ENCODE measurements at places on chromosomes 1 and 21.

GRCh38 chr1:228538831-228539230 lies 51.6 kb downstream of the RNF187 start:
- no peak for DNase-seq

GRCh38 chr1:114122941-114123618 lies 30.6 kb downstream of the SYT6 start:
- no peak for DNase-seq

DNA sequence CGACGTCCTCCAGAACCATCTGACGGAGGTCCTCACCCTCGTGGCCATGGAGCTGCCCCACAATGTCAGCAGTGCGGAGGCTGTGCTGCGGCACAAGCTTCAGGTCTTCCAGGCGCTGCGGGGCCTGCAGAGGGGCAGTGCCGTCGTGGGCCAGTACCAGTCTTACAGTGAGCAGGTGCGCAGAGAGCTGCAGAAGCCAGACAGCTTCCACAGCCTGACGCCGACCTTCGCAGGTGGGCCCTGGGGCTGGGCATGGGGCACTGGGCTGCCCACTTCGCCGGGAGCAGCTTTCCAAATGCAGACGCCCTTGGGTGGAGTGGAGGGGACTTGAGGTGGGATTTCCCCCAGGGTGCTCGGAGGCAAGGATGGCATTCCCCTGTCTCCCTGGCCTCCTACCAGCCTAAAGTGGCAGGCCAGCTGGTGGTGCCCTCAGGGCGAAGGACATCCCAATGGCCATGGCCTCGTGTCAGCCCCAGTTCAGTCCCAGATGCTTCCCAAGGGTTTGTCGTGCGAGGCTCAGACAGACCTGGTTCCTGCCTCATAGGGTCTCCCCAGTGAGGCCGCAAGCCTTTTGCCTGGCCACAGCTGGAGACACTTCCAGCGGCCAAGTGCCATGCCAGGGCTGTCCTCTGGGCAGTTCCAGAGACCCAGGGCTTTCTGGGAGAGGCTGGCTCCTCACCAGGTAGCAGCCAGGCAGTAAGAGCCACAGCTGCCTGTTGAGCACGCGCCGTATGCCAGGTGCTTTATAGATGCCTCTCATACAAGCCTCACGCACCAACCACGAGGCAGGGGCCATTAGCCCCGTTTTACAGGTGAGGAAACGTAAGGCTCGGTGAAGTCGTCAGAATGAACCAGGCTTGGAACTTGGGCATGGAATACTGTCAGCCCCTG lies 27.8 kb downstream of the H6PD start:
- DNase-seq: no peak

DNA sequence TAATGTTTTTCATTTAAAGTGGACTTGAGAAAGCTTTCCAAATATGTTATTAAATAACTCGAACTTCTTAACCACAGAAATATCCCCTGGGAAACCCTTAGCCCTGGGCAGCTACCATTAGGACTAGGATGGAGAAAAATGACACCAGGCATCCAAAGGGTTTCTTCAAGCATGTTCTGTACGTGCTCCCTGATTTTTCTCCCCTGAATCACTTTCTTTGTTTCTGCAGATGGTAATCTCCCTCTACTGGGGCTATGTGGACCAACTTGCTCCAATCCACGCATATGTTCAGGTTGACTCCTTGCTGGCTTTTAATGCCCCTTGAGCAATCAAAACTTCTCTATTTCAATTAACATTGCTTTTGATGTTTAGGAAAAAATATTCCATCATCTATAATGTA lies 312.7 kb upstream of the C1orf87 start:
- no peak for DNase-seq

- no peak for DNase-seq
Measured at GRCh38 chr1:241848686-241849344, 811 bp downstream of the EXO1 start.

GRCh38 chr1:180257028-180257386 lies 26.9 kb downstream of the LHX4 start:
- no peak for DNase-seq

DNA sequence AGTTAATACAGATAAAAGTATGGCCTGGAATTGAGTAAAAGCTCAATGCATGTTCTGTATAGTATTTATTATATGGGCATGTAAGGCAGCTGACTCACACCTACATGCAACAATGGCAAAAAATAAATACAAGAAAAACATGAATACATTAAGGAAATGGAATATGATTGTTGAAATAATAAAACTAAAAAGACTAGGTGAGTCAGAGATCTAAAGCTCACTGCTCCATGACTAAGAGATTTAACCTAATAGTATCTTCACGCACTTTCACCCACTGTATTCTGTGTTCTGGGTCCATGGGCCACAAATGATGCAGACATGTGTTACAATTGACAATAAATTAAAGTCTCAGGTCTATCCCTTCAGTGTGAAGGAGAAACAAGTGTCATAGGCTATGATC lies 607.0 kb downstream of the AGBL4 start:
- DNase-seq: no peak

GRCh38 chr1:203373002-203373401 lies 22.1 kb upstream of the FMOD start:
- DNase-seq: no peak

GRCh38 chr1:159934136-159935039 lies 9.1 kb upstream of the TAGLN2 start:
- no peak for DNase-seq

DNA sequence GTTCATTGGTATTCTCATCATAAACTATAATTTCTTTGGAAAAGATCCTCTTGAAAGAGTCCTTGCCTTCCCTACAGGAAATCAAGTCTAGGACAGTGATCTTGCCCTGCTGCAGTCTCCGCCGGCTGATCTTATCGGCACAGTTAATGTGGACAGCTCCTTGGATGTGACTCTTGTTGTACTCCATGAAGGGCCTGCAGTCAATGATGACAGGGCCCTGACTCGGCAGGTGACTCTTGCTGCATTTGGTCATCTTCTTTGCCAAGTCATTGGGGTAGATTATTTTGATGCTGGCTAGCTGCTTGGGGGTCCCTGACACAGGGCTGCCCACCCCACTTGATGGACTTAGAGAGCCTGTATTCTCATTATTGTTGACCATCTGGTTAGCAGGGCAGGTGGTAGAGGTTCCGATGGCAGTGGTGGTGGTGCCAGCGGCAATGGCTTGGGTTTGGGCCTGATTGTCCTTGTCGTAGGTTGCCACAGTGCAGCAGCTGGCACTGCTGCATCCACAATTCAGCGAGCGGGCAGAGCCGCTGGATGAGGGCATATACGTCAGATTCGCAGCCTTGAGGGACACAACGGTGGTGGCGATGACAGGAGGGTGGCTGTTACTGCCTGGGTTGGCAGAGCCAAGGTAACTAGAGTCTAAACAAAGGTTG lies 2.7 kb downstream of the DUSP10 start:
- DNase-seq: no peak

DNA sequence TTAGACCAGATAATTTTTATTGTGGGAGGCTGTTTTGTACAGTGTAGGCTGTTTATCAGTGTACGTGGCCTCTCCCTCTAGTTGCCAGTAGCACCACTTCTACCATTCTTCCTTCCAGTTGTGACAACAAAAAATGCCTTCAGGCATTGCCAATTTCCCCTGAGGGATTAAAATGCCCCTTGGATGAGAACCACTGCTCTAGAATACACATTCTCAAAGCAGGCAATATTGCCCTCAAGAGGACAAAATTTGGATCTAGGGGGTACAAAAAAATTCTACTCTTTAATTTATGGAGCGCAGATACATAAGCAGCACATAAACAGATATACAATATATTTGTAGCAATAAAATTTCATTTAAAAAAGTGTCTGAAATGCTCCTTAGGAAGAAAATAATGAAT lies 674.6 kb downstream of the PTPRC start:
- DNase-seq: no peak

GRCh38 chr1:202860744-202861419 lies 28.1 kb downstream of the RABIF start:
- peak; percentile 9 for DNase-seq

DNA sequence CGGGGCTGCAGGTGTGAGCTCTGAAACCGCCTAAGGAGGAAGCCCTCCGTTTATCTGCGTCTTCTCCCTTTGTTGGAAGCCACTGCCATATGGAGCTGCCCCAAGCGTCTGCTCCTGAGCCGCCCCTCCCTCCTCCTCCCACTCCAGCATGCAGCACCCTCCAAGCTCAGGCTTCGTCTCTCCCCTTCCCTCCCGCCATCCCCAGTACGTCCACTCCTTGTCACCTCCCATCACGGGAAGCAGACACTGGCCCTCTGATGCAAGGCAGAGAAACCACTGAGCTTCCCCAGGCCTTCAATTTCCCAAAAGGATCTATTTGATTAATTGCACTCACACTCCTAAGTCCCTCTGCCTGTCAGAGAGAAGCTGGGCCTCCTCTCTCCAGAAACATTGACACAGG lies 52.5 kb downstream of the NFASC start:
- DNase-seq: no peak

GRCh38 chr1:182357913-182358312 lies 33.7 kb downstream of the GLUL start:
- no peak for DNase-seq

DNA sequence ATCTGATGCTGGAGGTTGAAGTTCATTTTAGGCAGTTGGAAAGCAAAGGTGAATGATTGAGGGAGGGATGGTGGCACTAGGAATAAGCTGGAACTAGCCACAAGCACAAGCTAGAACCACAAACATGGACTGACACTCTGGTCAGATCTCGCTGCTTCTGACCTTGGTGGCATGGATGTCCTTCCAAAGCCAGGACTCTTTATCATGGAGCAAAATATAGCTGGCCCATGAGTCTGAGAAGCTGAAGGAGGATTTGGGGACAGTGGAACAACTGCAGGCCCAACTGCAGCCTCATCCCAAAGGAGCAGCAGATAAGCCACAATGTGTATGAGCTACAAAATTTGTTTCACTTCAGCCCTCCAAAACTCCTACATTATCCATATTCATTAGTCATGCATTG lies 35.5 kb downstream of the SRSF11 start:
- DNase-seq: no peak

- peak; percentile 48 for DNase-seq
Measured at GRCh38 chr1:218171302-218171893, 113.7 kb upstream of the RRP15 start.

- DNase-seq: peak; percentile 25
Measured at GRCh38 chr1:1069056-1069710, 4.9 kb downstream of the RNF223 start.

DNA sequence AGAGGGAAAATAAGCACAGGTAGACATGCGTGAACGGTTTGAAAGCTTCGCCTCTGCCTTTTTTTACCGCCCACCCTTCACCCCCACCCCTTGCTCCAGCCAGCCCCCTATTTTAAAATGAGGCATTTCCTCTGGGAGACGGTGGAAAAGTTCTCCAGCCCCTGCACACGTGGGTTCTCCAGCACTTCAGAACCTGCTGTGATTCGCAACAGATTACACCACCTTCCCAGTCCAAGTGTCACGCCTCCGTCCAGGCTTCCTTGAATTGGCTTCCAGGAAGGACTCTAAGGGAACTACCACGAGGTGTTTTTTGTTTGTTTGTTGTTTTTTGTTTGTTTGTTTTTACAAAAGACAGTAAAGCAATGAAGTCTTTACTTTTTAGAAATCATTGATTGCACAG lies 2.6 kb downstream of the LRRC7 start:
- peak; percentile 45 for DNase-seq

- no peak for DNase-seq
Measured at GRCh38 chr1:6971699-6972098, 186.4 kb downstream of the CAMTA1 start.

DNA sequence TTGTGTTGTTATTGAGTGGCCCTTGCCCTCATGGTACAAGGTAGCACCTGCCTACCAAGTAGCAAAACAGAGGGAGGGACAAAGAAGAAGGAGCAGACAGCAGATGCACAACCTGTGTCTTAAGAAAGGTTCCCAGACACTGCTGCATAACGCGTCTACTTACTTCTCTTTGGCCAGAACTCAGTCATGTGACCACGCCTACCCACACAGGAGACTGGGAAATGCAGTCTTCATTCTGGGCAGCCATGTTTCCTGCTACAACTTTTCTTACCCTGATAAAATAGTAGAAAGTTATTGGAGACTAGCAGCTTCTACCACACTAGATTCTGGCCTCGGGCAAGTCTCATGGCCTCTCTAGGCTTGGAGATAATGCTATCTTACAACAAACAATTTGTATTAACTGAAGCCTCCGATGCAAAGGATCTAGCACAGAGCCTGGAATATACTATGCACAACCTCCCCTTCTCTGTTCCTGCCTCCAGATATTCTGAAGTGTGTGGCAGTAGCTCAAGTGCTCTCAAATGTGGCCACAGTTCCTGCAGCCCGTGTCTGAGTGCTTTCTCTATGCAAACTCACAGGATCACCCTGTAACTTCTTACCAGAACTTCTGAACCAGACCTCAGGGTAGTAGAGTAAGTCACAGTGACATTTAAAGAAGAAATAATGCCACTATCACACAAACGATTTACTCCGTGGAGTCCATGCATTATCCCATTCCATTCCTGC lies 34.1 kb upstream of the BTG2 start:
- peak; percentile 65 for DNase-seq

GRCh38 chr1:90100566-90100965 lies 105.7 kb downstream of the ZNF326 start:
- DNase-seq: no peak

DNA sequence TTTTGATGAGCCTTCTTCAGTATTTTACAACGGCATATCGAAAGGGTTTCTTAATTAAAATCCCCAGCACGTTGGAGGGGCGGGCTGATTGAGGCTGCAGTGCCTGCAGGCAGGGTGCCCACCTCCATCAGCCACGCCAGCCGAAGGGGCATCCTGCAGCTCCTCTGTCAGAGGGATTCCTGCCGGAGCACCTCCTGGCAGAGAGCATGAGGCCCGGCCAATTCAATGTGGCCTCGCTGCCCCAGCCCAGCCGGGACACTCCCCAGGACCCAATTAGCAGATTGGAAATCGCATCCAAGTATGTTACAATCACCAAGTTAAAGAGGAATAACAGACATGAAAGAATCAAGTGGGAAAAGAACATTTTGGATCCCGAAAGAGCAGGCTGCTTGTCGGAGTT lies 216.6 kb downstream of the ST6GALNAC3 start:
- DNase-seq: no peak

DNA sequence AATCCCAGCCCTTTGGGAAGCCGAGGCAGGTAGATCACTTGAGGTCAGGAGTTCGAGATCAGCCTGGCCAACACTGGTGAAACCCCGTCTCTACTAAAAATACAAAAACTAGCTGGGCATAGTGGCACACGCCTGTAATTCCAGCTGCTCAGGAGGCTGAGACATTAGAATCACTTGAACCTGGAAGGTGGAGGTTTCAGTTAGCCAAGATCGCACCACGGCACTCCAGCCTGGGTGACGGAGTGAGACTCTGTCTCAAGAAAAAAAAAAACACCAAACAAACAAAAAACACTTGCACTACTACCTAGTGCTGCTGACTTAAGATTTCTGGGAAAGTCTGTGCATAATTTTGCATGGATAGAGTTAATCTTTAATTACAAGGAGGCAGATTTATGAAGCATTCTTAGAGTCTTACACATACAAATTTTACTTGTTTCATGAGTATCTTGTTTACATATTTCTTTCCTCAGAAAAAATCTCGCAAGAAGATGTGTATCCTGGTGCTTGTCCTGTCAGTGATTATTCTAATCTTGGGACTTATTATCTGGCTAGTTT lies 8.7 kb upstream of the PPP1R8 start:
- no peak for DNase-seq

GRCh38 chr1:39398278-39399021 lies 93.0 kb upstream of the BMP8A start:
- DNase-seq: no peak
